Activated naive CD4-positive, alpha-beta T cell (primary cell): ENCODE measurements at places on chromosomes 1 and 21.
A peak's percentile ranks its signal among the peaks of the same experiment; 100 is the strongest.

DNA sequence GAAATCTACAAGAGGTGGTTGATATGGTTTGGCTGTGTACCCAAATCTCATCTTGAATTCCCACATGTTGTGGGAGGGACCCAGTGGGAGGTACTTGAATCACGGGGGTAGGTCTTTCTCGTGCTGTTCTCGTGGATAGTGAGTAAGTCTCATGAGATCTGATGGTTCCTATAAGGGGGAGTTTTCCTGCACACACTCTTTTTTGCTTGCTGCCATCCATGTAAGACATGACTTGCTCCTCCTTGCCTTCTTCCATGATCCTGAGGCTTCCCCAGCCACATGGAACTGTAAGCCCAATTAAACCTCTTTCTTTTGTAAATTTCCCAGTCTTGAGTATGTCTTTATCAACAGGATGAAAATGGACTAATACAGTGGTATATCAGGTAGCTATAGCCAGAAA, 5.2 kb upstream of the VWA5B1 start:
- no peak for DNase-seq

GRCh38 chr1:207259391-207259790, 62.1 kb upstream of the CD55 start:
- DNase-seq: no peak

DNA sequence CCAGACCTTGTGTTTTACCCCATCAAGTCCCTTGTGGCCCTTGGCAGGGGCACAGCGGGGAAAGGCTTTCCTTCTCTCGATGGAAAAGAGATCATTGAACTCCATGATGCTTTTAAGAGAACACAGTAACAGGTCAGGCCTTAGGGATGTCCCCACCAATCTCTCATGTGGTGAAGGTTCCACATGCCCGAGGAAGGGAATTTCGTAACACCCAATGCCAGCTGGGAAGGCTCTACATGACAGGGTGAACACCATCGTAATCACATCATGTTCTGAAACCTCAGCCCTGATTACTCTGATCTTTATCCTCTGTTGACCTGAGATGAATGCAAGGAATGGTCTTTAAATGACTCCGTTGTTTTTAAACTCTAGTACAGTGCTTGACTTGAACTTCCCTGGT, 105.5 kb upstream of the SPAG17 start:
- no peak for DNase-seq

DNA sequence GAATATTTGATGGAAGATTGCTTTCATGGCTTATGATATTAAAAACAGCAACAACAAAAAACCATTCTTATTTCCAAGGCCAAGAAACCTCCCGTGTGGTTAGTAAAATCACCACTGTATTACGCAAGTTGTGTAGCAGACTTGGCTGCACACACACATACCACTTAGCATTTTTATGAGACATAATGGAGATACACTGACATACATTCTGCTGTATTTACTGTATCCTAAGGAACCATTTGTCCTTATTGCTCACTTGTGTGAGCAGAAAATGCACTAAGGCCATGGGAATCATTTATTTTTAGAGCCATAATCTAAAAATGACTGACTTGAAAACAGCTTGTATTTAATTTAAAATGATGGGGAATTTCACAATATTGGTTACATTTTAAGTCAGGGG, 584 bp upstream of the C1orf141 start:
- no peak for DNase-seq

- no peak for DNase-seq
Measured at GRCh38 chr1:101451888-101452287, 215.1 kb downstream of the S1PR1 start.

DNA sequence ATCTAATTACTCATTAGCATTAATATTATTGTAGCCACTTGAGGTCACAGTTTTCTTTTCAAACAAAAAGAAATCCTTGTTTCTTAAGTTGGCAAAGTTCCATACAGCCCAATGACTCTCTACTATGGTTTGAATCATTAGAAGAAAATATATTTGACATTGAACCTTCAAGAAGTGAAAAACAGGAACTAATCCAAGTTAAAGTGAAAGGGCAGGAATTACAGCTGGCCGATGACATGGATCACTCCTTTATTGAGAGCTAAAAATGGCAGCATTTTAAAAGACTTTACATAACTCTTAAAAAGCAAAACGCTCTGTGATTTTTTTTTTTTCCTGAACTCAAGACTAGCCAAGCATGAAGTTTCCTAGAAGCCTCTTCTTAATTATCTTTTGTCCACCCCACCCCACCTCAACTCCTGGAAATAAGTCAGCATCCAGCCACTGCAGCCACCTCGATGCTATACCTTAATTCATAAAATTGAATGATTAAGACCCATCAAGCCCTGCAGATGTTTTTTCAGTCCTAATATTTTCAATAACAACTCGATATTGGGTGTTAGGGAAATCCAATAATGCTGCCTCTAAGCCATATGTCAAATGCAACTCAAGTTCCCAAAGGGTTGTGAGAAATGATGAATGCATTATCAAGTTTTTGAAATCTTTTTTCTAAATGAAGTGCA, 323.1 kb downstream of the HHIPL2 start:
- DNase-seq: no peak

DNA sequence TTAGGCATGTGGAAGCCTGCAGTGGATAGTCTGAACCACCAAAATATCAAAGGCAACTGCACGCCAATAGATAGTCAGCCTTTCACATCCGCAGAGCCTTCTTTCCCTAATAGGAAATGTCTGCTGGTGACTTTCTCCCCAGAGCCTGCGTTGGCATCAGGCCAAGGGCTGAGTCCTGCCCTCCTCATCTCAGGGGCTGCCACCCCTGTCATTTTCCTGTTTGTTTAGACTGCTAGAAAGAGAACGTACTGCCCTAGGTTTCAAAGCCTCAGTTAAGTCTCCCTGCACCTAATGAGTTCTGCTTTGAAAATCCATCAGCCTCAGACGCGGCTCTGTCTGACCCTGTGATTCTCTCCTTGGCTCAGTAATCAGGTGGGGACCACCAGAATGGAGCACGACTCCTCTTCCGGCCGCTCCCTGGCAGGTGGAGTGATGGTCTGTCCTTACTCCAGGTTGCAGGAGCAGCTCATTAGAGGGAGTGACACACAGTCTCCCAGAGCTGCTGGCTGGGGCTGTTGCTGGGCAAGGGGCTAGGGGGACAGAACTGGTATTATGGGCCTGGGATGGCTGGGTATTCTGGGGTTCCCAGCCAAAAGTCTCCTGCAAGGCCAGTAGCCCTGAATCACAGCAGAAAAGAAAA, 27.3 kb downstream of the STUM start:
- no peak for DNase-seq

- DNase-seq: no peak
Measured at GRCh38 chr1:203130358-203130985, 2.9 kb downstream of the ADORA1 start.

DNA sequence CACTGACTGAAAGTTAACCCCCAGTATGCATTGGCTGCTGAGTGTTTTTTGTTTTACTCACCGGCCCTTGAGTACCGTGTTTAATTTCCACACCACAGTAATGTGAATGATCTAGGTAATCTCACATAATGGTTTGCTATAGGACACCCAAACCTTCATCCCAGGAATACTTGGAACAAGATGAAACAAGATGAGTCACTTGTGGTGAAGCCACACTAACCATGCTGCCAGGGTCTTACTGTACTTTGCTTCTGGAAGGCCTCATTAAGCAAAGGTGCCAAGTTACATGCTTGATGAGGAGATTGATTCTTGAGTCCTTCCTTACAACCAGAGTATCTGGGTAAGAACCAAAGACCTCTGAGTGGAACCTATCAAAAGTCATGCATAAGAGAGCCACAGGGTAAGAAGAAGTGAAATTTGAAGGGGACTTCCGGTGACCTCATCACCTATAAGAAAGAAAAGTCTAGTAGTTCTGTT, 163.3 kb downstream of the NRIP1 start:
- DNase-seq: no peak

DNA sequence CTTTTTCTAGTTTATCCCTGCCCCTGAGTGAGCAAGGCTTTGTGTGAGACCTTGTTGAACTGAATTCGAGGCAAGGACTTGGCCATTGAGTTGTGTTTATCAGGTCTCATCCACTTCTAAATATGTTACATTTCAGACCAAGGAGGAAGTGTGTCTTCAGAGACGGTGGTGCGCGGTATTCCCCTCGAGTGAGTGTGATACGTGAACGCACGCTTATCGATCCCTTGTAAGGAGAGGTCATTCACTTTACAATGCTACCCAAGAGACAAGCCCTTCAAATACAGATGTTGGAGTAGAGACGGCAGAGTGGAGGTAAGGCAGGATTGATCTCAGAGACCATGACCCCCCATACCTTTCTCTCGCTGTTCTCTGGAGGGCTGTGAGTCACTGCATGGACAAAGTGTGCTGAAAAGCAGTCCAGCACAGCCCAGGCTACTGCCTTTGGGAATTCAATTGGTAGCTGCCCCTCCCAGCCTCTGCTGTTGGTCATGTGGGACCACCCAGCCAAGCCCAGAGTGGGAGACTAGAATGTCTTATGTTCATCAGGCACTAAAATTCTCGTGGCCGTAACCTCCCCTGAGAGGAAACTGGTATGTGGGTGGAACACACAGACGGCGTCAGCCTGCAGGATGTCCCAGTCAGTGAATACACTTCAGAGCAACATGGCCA, 16.3 kb upstream of the MTARC1 start:
- DNase-seq: no peak

DNA sequence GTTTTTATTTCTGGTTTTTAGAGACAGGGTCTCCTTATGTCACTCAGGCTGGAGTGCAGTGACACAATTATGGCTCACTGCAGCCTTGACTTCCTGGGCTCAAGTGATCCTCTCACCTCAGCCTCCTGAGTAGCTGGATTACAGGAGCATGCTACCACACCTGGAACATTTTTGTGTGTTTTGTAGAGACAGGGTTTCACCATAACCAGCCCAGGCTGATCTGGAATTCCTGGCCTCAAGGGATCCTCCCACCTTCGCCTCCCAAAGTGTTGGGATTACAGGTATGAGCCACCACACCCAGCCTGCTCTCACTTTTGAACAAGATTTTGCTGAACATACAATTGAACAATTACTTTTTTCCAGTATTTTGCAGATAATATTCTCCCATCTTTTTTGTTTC, 24.0 kb upstream of the HYI start:
- DNase-seq: no peak

GRCh38 chr1:167936930-167937708, at the start of gene MPC2:
TSS of gene MPC2 (minus strand) at chr1:167937072. CDS start at chr1:167935841, 1,231 bp downstream.
- peak; percentile 40 for DNase-seq

- DNase-seq: peak; percentile 65
Measured at GRCh38 chr1:202810615-202811295, at the start of gene PCAT6. TSS of gene PCAT6 (plus strand) at chr1:202810954.

- no peak for DNase-seq
Measured at GRCh38 chr1:177209357-177209756, 38.6 kb downstream of the BRINP2 start.

DNA sequence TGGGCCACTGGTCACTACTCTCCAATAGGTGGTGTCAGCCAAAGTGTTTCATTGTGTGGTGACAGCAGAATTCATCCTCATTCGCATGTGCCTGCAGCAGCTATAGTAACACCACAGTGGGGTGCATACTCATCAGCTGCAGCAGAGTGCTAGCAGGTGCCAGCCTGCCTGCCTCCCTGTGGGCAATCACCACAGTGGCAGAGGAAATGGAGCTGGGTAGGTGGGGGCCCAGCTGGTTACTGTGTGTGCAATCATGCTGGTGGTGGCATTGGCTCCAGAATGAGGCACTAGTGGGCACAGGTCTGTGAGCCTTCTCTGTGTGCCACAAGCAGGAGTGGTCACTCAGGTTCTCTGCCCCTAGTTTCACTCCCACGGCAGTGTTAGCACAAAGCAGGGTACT, 579.2 kb downstream of the PTPRC start:
- no peak for DNase-seq

DNA sequence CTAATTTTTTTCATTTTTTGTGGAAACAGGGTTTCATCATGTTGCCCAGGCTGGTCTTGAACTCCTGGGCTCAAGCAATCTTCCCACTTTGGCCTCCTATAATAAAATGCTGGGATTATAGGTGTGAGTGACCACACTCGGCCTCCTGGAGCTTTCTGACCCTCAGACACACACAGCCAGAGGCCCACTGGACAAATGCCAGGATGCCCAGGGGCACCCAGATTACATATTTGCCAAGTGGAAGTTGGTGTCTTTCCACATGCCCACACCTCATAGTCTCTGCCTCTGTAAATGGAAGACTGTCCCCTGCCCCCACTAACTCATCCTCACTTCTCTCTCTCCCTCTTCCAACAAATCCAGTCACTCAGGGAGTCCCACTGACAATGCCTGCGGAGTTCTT, 63.4 kb upstream of the LRP8 start:
- DNase-seq: no peak

- DNase-seq: no peak
Measured at GRCh38 chr1:176450526-176450925, 12.4 kb upstream of the PAPPA2 start.

DNA sequence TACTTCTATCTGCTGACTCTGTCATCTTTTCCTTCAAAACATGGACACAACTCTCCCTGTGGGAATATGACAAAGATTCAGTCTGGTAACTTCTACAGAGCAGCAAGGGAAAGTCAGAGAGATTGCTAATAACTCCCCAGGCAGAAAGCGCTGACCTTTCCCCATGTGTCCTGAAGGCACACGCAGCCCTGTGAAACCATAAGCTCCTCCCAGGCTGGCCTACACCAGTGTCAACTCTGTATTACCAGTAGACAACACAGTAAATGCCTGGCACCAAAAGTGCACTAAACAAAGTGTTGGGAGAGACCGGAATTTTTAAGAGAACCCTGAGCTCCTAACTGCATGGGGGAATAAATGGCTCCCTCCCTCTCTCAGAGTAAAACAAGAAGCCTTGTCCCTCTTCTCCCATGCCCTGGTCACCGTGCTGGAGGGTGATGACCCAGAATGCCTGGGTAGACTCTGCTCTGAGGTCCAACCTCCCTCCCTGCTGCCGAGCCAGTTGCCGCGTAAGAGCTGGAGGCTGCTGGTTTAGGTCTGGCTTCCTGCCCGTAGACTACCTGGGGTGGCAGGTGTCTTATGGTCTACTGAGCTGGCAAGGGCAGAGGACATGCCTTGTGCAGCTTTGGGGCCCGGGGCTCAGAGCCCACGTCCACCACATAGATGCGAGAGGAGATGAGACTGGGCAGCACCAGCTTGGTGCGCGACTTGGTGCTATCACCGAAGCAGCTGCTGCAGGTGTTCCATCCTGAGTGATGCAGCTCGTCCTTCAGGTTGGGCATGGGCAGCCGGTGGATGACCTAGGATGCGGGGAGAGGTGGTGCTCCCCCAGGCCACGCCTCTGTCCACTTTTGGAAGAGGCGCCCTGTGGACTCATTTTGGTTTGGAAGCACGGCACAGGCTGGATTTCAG, 3.9 kb downstream of the SELENBP1 start:
- DNase-seq: no peak

GRCh38 chr1:211359876-211360275, 33.2 kb downstream of the TRAF5 start:
- no peak for DNase-seq
